ENCODE measurements at places on chromosomes 4 and X.

GRCh38 chrX:37871626-37872302 is 24.4 kb upstream of the DYNLT3 start:
- DNase-seq = peak; percentile 64

DNA sequence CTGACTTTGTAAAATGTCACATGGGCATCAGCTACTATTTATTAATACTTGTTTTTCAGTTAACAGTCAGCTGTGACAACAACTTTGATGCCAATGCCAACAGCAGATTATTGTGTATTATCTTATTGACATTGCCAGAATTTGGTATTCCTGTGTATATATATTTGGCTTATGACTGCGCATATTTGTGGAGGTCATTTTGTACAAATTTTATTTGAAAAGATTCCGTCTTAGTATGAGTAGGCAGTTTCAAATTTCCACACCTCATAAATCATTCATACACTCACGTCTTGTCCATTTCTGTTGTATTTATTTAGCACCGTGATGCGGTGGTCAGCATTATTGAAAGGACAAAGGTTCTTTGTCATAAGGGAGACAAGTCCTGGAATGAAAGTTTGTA is 558.2 kb upstream of the NDST4 start:
- DNase-seq = no peak

GRCh38 chrX:136195247-136195646 is 47.9 kb downstream of the FHL1 start:
- DNase-seq = no peak

DNA sequence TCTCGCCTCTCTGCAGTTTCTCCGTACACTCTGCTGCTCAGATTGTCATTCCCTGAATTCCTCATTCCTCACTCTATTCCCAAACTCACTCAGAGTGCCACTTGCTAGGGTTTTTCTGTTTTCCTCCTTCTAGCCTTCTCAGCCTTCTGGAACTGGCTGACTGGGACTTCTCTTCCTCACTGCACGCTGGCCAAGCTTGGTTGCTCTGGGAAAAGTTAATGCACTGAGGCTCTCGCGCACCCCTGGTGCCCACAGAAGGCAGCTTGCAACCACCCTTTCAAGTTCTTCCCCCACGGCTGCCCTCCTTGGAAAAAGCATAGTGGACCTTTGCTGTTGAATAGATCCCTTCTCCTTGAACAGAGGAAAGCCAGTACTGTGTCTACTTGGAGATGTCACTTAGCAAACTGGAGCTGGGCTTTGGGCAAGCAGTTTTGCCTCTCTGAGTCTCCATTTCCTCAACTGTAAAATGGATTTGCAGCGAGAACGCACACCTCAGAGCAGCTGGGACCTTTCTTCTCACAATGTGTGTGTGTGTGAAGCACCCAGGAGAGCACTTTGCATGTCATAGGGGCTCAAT is 6.0 kb upstream of the CCKAR start:
- DNase-seq = no peak

- no peak for DNase-seq
These were observed 65.0 kb downstream of the COQ2 start for GRCh38 chr4:83219344-83220331.

GRCh38 chrX:34873500-34874225 is 68.9 kb upstream of the FAM47B start:
- DNase-seq = no peak

GRCh38 chr4:152247271-152247975 is 288.5 kb downstream of the FBXW7 start:
- no peak for DNase-seq

GRCh38 chrX:140766024-140766611 is 56.6 kb downstream of the LINC00632 start:
- DNase-seq = peak; percentile 47

- no peak for DNase-seq
These were observed 138.3 kb downstream of the UNC5C start for GRCh38 chr4:95410387-95410977.

DNA sequence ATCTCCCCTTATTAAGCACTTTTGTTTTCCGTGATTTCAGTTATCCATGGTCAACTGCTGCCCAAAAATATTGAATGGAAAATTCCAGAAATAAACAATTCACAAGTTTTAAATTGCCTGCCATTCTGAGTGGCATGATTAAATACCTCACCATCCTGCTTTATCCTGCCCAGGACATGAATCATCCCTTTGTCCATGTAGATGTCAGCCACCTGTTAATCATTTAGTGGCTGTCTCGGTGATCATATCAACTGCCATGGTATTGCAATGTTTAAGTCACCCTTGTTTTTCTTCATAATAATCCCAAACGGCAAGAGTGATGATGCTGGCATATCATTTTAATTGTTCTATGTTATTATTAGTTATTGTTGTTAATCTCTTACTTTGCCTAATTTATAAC is 79.8 kb upstream of the LHFPL1 start:
- DNase-seq = no peak

DNA sequence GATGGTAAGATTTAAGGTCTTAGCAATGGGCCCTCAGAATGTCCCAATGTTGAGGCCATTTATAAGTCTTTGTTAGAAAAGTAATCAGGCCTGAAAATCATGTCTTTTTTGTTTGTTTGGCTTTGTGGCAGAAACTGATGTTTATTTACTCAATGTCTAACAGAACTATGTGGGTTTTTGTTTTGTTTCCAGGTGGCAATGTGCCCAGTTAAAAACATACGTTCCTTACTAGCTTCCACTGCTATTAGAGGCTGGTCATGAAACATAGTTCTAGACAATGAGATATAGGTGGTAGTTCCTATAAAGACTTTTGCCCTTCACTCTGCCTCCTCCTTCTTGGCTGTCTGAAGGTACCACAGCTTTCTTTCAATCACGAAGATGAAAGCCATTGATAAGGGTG is 108.8 kb downstream of the C4orf51 start:
- DNase-seq = no peak

- no peak for DNase-seq
These were observed 502.5 kb downstream of the GRXCR1 start for GRCh38 chr4:43394976-43395375.

DNA sequence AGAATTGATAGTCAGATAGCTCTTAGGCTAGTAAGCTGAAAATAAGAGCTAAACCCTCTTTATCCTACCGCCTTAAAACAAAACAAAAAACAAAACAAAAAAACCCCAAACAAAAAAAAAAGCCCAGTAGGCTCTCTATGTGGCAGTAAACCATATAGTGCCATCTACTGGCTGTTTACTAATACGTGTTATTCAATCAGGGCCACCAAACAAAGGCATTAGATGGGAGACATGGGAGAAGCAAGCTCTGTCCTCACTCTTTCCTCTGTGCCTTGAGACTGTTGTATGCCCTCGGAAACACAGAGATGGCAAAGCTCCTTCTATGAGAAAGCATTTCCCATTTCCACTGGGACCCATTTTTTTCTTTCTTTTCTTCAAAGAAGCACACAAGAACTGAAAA is 148.8 kb upstream of the MID1 start:
- peak; percentile 13 for DNase-seq

GRCh38 chrX:31265383-31265782 is 193.5 kb upstream of the FTHL17 start:
- no peak for DNase-seq

- no peak for DNase-seq
These were observed 19.9 kb upstream of the IGSF1 start for GRCh38 chrX:131308980-131309379.

- no peak for DNase-seq
These were observed 35.3 kb downstream of the SMS start for GRCh38 chrX:21975812-21976211.

GRCh38 chr4:41287852-41288251 is 31.1 kb downstream of the UCHL1 start:
- DNase-seq = no peak

DNA sequence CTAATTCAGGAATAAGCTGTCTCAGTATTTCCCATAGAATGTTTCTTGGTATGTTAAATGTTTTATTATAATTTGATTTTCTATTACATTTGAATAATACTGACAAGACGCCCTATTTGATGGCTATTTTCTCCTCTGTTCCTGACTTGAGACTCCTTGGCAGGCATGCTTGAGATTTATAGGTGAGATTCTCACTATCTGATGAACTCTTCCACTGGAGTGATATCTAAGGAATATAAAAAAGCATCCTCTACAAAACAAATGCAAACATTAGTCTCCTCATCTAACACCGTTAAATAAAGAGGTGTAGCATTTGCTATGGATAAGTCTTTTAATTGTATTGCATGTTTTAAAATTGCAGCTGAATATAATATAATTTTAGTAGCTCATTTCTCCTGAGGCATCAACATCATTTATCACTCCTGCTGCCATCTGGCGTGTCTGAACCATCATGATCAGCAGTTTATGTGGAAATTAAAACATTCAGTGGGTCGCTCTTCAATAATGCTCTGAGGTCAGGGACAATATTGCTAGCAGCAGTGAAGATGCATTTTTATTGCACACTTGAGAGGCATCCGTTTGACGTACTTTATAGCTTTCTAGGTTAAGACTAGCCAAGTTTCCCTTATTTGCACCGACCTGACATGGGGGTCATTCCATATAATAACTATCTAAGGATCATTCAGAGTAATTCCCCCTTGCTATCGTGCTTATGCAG is 210.4 kb upstream of the GALNTL6 start:
- DNase-seq = no peak

GRCh38 chr4:137651128-137651527 is 118.8 kb upstream of the PCDH18 start:
- DNase-seq = no peak

GRCh38 chr4:44722001-44722400 is 4.4 kb downstream of the GNPDA2 start:
- DNase-seq = no peak

DNA sequence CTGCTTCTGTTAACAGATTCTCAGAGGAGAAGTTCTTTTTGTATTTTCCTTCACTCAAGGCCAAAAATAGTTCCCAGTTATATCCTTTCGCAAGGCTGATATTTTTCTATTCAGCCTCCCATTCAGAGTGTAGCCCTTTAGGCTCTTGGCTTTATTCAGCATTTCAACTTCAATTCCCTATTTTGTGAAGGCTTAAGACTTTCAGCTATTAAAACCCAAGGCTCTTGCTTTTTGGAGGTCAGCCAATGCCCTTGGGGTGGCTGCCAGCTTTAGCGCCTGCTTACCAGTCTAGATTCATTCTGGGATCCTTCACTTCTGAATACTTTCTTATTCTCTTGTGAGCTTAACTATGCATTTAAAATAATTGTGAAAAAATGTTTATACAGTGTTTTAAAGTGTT is 57.3 kb upstream of the ADGRA3 start:
- DNase-seq = no peak

DNA sequence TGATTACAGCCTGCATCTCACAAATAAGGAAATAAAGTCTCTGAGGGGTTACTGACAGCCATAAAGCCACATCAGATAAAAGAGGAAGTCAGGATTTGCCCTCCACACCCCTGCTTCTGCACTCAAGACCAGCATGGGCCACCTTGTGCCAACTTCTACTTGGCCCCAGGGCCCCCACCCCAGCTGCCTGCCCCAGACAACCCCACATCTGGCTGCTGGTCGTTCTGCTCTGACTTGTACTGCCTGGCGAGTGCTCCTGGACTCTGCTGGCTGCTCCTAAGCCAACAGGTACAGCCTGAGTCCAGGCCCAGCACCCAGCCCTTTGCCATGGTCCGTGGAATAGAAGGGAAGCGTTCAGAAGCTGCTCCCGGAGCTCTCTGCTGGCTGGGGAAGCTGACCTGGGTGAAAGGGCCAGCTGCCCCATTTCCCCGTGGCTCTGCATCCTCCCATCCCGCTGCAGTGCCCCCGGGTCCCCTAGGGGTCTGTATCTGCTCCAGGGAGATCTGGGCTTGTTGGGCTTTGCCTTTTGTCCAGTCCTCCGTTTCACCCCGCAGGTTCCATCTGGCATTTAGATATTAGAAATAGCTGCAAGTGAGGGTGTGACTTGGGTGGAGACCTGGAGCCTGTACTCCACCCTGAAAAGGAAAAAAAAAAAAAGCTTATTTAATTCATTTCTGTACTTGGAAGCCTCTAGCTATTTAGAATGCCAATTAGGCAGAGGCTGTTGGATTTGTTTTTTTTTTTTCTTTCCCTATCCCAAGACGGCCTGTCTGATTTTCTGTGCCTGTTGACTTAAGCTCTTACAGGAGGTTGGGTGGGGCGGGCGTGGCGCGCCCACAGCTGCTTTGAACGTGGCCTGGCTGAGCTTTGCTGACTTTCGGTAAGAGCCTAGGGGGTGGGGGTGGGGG is 194.7 kb downstream of the PTTG2 start:
- peak; percentile 67 for DNase-seq

All from NB4 (cell line).